Stimulated activated CD8-positive, alpha-beta memory T cell treated with anti-CD3 and anti-CD28 coated beads, Interleukin-2, amount 100 ng/mL, for 48 hours (primary cell): ENCODE measurements at places on chromosomes 1 and 21.

DNA sequence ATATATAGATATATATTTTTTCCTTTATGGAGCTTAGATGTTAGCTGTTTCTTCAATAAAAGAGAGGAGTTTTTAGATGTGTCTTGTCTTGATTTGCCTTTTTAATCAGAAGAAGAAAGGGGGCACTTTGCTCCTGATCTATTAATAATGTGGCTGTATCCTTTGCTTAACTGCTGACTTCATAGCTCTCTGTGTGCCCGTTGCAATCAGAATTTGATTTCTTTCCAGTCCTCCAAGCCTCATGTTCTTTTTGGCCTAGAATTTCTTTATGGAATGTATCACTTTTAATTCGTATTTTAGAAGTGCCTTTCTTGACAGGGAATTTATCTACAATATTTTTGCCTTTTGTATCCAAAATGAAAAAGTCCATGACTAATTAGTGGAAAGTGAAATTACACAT lies 85.3 kb downstream of the C1orf21 start:
- DNase-seq, result no peak

DNA sequence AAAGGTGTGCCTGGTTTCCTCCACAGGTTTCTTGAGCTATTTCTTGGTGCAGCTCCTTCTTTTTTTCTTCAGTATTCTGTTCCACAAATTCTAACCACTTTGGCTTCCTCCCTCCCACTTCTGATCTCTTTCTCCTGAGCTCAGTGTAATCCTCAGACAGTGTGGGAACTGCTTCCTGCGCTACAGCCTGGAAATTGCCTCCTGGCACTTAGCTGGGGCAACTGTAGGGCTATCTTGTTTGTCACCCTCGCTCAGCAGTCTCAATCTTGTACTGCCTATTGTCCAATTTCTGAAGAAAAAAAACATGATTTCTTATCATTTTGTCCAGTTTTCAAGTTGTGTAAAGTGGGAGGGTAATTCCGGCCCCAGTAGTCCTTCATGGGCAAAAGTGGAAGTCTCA lies 24.0 kb upstream of the GALNT2 start:
- no peak for DNase-seq

DNA sequence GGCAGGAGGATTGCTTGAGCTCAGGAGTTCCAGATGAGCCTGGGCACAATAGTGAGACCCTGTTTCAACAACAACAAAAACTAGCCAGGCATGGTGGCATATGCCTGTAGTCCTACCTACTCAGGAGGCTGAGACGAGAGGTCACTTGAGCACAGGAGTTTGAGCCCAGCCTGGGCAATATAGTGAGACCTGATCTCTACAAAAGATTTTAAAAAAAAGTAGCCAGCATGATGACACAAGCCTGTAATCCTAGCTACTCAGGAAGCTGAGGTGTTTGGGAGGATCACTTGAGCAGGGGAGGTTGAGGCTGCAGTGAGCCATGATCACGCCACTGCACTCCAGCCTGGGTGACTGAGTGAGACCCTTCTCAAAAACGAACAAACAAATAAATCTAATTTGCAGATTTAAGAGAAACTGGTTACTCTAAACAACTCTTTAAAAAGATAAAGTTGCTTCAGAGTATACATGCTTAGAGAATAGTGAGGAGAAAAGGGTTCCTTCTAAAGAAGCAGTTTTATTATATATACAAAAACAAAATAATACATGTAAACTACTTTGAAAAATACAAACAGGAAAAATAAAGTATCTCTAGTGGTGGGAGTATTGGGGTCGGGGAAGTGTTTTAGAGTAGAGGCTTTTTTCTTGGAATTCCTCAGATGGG lies 88.4 kb downstream of the ADCY10 start:
- DNase-seq, result no peak

- DNase-seq, result no peak
Measured at GRCh38 chr1:43801203-43801602, 93.9 kb downstream of the ST3GAL3 start.

DNA sequence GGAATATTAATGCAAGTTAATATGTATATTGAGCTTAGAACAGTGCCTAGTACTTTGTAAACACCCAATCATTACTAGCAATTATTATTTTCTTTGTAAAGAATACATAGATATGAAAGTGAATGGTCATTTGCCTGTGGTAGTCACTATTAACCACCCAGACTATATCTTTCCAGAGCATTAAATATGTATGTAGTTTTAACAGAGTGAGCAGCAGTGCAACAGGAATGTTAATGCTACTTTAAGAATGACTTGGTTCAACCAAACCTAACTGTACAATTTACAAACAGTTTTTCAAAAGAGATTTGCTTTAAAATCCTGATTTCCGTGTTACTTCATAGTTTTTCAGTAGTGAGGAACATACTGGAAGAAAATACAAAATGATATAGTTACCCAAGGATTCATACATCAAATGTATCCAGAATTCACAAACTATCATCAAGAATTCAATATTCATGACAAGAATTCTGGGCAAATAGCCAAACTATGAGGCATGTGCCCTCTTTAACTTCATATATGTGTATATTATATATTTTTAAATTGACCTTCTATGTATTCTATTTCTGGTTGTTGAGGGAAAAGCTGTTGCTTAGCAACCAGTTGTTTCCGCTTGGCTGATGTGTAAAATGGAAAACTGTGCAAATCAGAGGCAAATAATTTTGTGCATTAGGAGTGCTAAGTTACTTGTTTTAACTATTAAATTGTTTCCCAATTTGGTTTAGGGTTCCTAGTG lies 34.9 kb upstream of the IVNS1ABP start:
- no peak for DNase-seq

DNA sequence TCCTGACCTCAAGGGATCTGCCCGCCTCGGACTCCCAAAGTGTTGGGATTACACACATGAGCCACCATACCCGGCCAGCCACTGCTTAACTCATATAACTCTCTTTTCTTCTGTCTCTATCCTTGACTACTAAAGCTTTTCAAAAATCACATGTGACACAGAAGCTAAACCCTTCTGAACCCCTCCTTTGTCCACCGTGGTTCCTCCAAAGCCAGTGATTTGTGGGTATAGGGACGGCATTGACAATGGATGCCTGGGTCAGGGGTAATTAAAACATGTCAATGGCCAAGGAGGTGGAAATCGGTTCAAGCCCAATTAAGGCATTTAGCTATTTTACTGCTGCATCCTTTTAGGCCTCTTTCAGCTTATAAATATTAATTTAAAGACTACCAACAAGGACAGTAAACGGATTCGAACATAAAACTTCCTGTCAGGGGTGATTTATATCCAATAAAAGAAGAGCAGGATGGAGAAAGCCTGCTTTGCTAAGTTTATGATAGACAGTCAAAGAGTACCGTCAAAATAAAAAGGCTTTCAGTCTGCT lies 242.3 kb downstream of the GPATCH2 start:
- no peak for DNase-seq

DNA sequence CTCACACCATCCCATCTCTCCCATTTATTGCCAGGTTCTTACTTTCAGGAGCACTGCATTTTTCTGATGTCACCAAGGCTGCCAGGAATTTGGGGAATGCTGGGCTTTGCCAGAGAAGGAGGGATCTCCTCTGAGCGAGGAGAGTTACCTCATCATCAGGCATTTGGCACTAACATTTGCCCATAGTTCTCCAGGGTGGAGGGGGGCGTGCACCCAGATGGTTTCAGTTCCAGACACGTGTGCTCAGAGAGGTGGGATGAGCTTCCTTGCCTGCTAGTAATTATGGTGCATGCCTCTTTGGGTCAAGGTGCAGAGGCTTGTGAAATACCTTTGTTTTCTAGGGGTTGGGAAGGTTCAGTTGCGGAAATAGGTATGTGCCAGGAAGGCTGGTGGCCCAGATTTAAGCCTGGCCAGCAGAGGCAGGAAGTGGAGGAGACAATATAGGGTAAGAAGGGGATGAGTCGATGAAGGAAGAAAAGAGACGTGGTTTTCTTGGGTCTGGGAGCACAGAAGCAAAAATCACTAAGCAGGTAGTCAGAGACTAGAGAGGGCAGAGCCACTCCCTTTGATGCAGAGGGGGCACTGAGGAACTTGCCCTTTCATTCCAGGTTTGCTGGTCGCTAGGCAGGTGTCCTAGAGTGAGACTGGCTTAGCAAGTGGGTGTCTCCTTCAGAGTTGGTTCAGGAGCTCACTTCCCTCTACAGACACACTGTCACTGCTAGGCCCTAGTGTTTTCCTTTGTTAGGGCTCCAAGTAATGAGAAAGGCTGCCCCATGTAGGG lies 7.2 kb downstream of the TUFT1 start:
- no peak for DNase-seq

- no peak for DNase-seq
Measured at GRCh38 chr1:236345728-236346127, 48.4 kb upstream of the EDARADD start.

DNA sequence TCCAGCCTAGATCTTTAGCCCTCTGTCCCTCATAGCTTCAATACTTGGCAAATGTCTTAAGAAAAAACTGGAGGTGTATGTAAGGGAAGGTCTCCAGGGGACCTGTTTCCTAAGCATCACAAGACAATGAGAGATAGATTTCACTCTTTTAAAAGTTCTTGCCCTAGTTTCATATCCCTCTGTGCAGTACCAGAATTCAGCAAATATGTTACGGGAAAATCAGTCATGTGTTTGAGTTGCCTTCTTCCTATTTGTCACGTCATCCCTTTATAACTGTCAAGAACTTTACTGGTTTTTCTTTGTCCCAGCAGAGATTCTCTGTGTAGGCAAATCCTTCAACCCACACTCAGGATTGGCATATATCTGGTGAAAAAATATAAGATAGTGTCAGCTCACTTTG lies 32.3 kb downstream of the DNASE2B start:
- no peak for DNase-seq

DNA sequence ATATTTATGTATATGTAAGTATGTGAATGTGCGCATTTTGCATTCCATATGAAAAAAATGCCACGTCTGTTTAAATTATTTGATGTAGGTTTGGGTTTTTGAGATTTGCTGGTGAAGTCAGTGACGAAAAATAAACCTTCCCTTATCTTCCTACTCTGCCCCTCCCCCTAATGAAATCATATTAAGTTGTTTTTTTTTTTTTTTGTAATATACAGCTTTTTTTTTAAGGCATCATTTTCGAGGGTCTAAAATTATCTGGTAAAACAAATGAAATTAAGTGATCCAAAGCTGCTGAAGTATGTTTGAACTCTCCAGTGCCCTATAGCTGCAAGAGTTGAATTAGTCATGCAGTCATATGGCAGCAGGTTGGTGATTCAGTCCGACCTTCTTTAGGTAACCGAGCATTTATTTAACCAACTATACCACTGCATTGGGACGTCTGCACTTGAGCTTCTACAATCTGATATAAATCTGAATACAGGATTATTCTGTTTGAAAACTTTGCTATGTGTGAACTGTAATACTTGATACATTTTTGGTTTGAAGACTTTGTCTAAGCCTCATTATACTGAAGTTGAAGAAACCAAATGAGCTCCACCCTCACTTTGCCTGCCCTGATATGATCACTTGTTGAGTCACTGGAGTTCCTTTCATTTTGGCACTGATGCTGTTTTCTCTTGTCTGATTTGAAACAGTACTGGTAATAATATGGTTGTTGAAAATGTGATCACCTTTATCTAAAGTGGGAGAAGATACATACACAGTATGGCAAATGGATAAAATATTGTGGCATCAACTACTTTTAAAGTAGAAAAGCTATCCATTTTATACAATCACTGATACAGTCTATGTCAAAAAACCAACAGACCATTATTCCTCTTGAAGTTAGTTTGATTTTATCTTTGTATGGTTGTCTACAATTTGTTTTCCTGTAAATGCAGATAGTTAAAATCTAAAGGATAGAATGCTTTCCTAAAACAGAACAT lies 11.7 kb downstream of the PDIK1L start:
- DNase-seq, result no peak

DNA sequence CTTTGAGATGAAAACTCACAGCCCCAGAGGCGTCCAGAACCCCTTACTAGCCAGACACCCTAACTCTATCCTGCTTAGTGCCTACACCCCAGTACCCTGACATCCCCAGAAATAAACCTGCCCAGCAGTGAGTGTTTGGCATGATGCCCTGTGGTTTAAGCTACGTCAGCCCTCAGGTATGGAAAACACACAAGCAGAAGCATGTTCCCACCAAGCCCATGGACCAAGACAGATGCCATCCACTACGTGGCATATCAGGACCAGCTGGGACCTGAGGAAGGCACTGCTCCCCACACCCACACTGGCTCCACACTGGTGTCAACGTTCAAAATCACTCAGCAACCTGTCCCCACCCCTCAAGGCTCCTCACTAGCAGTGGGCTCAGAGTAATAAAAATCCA lies 116.4 kb downstream of the SYT2 start:
- DNase-seq, result no peak

GRCh38 chr1:93031711-93032110 lies 47.4 kb upstream of the MTF2 start:
- no peak for DNase-seq

DNA sequence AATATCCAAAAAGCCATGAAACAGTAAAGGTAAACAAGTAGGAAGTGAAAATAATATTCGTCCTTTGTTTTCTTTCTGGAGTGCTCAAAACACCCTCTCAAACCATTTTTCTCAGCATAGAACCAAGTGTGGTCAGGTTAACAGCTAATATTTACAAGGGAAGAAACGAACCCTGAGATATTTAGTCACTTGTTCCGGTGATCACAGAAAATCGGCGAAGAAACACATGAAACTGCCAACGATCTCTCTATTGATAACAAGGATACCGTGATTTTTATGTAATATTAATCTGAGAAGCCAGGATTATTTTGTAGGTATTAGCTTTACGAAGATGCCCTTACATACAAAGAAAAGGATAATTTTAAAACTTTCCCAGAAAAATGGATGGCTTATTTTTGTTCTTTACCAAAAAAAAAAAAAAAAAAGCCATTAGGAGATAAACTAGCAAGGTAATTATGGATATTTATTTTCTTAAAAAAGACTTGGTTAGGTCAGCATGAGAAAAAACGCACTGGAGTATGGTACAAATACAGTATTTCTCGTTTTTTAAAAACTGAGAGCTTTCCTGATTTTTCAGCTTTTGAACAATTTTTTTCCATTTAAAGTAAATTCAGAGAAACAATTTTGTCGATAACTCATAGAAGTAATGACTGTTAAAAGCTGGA lies 107.3 kb upstream of the HNRNPU start:
- DNase-seq, result no peak

- no peak for DNase-seq
Measured at GRCh38 chr1:242401937-242402336, 122.6 kb downstream of the PLD5 start.

DNA sequence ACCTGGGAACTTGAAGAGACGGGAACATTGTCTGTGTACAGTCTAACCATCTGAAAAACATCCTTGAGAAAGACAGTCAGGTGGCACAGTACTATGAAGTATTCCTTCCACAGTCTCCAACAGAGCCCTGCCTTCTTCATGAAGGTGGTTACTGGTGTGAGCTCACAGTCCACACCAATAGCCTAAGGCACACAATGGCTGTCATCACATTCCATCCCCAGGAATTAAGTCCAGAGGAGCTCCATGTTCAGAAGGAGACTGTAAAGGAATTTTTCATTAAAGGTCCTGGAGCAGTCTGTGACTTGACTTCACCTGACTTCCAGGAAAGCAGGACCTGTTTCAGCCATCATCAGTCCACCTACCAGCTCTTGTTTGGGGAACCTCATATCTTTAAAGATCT lies 180.2 kb downstream of the C1orf21 start:
- DNase-seq, result no peak

GRCh38 chr1:9108056-9108665 lies 20.7 kb downstream of the GPR157 start:
- DNase-seq, result no peak

- no peak for DNase-seq
Measured at GRCh38 chr1:212607913-212608391, 609 bp upstream of the ATF3 start.
